ENCODE measurements at places on chromosomes 3 and 15.

- no peak for DNase-seq
Observed at GRCh38 chr3:139533781-139534454, 5.6 kb downstream of the RBP1 start.

- no peak for DNase-seq
Observed at GRCh38 chr3:16935781-16936180, 51.0 kb downstream of the PLCL2 start.

DNA sequence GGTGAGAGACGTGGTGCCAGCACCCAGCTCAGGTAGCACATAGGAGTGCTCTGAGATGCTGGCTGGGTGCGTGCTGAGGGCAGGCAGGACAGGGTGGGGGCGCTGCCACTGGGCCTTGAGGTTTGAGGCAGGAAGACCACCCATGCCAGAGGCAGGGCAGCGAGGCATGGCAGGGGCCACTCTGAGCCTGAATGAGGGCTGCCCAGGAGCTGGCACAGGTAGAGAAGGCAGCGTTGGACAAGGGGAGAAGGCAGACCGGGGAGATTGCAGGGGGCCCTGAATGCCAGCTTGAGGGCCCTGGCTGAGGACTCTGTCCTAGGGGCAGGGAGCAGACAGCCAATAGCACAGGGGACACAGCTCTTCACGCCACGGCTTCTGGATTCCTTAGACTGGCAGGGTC, 50.2 kb downstream of the ADAMTS7 start:
- DNase-seq: no peak

DNA sequence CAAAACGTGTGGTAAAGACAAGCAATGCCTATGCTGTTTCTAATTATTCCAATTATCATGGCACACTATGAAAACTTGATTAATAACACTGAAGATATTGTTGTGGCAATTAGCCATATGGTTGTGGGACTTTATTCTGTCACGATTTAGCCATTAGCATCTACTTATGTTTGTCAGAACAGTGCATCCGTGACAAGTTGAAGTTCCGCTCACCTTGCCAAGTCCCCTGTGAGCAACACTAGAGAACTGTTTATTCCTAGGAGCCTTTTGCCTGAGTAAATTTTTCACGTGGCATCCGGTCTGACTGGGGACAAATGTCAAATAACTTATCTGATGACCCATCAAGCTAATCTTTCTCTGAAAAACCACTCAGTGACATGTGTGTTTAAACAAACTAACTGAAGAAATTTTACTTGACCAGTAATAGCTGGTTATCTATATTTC, 403.3 kb downstream of the TBC1D5 start:
- no peak for DNase-seq

- DNase-seq: no peak
Observed at GRCh38 chr3:42134867-42135464, 43.8 kb downstream of the TRAK1 start.

- no peak for DNase-seq
Observed at GRCh38 chr15:68524753-68525584, 53.8 kb upstream of the CORO2B start.
